ENCODE measurements at places on chromosomes 2 and 18.

GRCh38 chr2:74502720-74503505, 3.5 kb upstream of the LBX2 start:
- DNase-seq = peak; percentile 67

DNA sequence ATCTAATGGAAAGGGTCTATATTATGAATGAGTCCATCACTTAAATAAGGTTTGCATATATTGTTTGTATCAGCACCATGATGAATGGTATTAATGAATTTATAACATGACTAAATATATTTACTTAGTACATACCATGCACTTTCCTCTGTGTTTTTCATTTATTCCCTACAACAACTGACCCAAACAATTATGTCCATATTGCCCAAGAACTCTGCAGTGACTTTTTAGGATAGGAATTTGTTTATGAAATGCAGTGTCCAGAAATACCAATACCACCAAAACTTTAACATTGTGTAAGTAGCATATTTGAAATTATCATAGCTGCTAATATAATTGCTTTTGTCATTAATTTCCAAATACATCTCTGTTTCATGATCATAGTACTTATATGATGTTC, 119.7 kb downstream of the WDR7 start:
- no peak for DNase-seq

GRCh38 chr2:233857511-233858141, 3.3 kb upstream of the HJURP start:
- peak; percentile 87 for DNase-seq

DNA sequence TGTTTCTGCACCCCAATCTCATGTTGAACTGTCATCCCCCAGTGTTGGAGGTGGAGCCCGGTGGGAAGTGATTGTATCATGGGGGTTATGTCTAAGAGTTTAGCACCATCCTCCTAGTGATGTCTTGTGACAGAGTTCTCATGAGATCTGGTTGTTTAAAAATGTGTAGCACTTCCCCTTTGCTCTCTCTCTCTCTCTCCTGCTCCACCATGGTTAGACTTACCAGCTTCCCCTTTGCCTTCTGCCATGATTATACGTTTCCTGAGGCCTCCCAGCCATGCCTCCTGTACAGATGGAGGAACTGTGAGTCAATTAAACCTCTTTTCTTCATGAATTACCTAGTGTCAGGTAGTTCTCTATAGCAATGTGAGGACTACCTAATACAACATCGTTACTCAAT, 396.9 kb upstream of the LRATD1 start:
- DNase-seq = no peak

GRCh38 chr18:32255570-32255969, 65.7 kb downstream of the MEP1B start:
- DNase-seq = no peak

DNA sequence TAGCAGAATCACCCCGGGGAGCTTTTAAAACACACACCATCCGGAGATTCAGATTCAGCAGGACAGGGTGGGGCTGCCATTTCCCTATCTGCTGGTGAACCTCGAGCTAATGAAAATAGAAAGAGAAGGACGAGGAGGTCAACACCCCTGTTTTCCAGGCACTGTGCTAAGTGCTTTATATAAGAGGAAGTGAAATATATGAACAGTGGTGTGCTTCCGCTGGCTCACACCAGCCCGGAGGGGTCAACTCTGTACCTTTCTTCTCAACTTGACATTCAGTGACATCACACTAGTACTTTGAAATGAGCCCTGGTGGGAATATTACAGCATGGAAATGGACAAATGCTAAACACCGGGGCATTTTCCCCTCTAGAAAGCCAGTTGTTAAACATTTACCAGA, 108.3 kb upstream of the LTBP1 start:
- no peak for DNase-seq

DNA sequence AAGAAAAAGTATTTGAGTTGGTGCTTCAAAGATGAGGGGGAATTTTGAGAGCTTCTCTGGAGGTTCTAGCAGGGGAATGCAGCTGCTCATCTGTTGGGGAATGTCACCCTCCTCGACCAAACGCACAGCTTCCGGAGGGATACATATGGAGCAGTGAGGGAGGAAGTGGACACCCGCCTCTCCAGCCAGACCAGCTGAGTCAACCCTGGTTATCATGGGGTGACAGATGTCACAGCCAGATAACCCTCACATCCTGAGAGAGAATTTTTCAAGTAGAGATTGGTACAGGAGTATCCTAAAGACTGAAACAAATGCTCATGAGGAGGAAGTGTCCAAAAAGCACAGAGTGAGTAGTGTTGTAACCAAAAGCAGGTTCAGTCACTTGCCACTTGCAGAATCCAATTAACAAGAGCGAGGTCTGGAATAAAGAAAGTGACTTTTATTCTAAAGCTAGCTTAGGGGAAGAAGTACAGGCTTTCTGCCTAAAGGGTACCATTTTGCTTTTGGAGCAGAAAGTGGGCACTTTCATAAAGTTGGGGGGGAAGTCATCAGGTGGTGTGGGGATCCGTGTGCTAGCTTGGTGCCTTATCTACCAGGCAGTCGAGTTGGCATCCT, 395.2 kb downstream of the RAD51AP2 start:
- DNase-seq = no peak

DNA sequence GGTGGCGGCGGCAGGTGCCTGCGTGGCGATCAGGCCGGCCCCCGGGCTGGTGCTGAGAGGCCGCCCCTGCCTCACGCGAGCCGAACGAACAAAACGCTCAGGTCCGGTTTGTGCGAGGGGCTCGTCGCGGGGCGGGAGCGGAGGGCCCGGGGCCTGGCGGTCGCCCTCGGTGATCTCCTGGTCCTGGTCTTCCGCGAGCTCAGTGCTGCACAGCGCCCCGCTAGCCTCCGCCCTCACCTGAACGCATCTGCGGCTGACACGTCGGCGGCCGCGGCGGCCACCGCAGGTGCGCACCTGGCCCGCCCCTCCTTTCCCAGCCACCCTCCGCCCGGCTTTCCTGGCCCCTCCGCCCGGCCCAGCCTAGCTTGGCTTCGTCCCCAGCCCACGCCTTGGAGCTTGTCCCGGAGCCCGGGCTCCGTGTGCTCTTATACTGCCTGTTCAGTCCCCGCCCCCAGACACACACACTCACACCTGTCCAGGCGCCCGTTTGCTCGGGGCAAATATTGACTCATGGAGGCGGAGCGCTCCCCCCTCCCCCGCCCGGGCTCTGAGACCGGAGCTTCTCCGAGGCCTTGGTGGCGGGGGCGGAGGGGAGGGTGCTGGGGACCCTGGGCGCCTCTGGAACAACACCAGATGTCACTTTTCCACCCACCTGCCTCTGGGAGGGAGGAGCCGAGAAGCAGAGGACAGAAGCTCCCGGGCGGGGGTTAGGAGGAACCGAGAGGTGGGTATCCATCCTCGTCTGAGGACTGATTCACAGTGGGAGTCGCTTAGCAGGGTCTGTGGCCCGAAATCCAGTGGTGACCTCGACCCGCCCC, 8.6 kb upstream of the CRYBA2 start:
- DNase-seq = no peak

DNA sequence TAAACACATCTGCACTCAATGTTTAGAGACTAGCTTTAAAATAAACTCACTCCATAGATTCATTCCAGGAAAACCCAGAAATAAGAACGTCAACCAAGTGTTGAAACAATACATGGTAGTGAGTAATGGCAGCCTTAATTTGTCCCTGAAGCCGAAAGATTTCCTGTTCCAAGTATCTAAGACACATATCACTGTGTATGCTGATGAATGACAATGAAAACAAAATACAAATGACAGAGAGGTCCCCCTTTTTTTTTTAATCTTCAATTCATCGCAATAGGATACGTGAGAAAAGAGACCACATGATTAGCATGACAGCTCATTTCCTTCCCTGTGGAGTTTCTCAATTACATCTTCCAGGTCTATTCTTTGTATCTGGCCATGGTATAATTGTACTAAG, 160.5 kb upstream of the STK17B start:
- DNase-seq = no peak

- no peak for DNase-seq
Measured at GRCh38 chr2:40098786-40099470, 319.9 kb upstream of the THUMPD2 start.

GRCh38 chr2:241894056-241894641, 24.6 kb downstream of the RTP5 start:
- DNase-seq = no peak

GRCh38 chr2:132909427-132909826, 239.4 kb upstream of the LYPD1 start:
- no peak for DNase-seq

- no peak for DNase-seq
Measured at GRCh38 chr2:33077844-33078243, 131.1 kb downstream of the LTBP1 start.

DNA sequence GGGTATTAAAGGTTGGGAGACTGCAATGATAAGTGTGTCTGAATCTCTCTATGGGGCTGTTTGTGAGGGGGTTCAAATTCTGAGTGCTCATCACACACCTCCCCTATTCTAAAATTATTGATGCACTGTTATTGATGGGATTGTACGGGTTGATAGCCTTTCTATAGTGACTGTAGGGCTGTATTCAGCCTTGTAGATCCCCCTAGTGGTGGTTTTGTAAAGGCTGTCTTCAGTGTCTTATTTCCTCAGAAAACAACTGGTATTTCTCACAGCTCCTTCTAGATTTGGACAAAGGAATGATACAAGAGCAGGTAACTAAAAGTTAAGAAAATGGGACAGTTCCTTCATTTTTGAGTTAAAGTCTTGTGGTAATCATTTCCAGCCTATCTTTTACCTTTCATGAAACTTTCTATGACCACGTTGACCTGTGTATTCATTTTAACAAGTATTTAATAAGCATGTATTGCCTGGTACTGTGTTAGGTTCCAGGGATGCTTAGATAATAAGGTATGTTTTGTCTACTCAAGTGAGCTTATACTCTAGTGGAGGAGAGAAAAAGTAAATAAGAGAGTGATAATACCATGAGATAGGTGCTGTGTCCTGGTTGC, 21.2 kb downstream of the SMAD4 start:
- peak; percentile 77 for DNase-seq

DNA sequence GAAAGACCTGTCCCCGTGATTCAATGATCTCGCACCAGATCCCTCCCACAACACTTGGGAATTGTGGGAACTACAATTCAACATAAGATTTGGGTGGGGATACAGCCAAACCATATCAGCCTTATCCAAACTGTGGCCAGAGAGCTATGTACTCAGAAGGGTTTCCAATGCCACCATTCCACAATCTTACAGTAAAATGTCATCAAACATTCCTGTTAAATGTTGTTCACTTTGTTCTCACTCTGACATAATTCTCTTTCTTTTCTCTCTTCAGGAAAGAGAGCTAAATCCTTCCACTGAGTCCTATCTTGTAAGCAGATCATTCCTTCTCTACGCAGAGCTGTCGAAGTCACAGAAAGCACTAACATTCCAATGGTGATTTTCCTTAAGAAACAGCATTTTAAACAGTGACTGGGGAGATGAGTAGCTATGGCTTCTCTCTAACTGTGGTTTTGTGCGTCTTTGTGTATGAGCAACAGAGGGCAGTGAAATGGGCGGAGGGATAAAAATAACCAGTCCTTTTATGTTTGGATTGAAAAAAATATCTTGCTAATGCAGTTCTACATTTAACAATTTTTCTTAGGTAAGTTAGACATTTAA, 684.7 kb downstream of the EPHA4 start:
- no peak for DNase-seq

- no peak for DNase-seq
Measured at GRCh38 chr2:161005170-161005569, 155.1 kb upstream of the TANK start.

- no peak for DNase-seq
Measured at GRCh38 chr2:101231240-101231639, 21.4 kb upstream of the CNOT11 start.

DNA sequence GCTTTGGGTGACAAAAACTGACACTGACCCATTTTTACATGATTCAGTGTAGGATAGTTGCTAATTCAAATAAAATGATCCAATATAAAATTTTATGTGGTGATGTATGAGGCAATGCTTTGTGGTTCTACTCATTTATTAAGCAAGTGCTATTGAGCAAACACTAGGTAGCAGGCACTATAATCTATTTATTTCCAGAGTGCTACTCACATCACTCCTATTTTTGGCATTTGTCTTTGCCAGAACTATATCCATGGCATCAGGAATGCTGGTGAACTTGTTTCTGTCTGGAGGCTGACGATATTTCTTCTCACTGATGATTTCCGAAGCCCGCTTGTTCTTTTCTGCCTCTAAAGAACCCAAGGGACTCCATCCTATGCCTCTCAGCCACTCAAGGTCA, 84.3 kb downstream of the NEB start:
- no peak for DNase-seq

GRCh38 chr2:22800412-22800811, 584.6 kb upstream of the KLHL29 start:
- no peak for DNase-seq

- no peak for DNase-seq
Measured at GRCh38 chr2:35830833-35831232, 524.7 kb upstream of the CRIM1 start.

DNA sequence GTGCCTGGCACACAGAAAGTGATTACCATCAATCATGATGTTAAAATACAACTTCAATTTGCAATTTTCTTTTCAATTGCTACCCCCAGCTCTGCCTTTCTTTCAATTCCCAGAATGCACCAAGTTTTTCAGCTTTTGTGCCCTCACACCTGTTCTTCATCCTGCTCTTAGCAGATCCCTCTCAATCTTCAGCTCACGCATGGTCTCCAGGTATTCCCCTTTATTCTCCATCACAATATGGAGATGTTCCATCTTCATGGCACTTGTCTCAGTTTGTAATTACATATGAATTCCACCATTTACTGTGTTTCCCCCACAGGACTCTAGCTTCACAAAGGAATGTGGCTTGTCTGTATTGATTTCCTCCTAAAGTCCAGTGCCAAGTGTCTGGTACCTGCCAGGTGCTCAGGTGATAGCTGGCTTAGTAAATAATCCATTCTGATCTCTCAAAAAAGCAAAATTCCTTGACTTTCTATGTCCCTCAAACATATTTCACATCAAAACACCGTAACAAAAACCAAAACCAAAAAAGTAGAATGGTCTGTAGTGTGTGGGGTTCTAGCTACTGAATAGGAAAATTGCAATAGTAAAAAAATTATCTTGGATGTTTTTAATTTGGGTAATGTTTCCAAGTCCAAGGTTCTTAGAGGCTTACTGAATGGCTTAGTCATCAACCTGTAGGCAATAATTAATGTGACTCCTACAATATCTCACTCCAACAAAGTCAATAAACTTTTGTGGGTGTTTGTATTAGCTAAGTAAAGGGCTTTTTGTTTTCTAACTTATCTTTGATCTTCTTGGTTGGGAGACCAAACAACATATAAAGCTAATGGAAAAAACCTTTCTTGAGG, 2.9 kb upstream of the INSIG2 start:
- DNase-seq = no peak

- peak; percentile 26 for DNase-seq
Measured at GRCh38 chr18:58161659-58162058, 117.6 kb downstream of the NEDD4L start.

GRCh38 chr2:59236723-59237122, 995.6 kb upstream of the FANCL start:
- no peak for DNase-seq

- DNase-seq = no peak
Measured at GRCh38 chr2:124081154-124081716, 56.1 kb downstream of the CNTNAP5 start.

DNA sequence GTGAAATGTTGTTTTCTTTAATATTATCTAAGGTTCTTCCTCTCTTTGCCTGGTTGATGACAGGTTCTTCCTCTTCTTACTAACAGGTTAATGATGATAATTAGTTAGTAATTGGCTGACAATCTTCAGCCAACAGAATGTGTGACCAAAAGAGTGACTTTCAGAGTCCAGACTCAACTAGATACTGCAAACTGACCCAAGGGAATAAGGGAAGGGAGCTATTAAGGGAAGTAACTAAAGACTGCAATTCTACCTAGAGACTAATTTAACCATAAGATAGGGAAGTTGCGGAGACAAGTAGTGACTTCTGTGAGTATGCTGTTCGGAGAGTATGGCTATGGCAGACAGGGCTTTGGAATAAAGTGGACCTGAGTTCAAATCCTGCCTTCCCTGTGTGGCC, 127.3 kb upstream of the TACR1 start:
- DNase-seq = no peak

Measured in hematopoietic multipotent progenitor cell treated with erythropoietin and hydrocortisone succinate and interleukin-3 and kit ligand, for 15 days (in vitro differentiated cells).